ENCODE measurements at places on chromosomes 13 and 19.
A peak's percentile ranks its signal among the peaks of the same experiment; 100 is the strongest.

- DNase-seq: no peak
Observed at GRCh38 chr19:50005428-50005827, 19.7 kb downstream of the VRK3 start.

- no peak for DNase-seq
Observed at GRCh38 chr13:33033051-33033812, 17.0 kb downstream of the KL start.

DNA sequence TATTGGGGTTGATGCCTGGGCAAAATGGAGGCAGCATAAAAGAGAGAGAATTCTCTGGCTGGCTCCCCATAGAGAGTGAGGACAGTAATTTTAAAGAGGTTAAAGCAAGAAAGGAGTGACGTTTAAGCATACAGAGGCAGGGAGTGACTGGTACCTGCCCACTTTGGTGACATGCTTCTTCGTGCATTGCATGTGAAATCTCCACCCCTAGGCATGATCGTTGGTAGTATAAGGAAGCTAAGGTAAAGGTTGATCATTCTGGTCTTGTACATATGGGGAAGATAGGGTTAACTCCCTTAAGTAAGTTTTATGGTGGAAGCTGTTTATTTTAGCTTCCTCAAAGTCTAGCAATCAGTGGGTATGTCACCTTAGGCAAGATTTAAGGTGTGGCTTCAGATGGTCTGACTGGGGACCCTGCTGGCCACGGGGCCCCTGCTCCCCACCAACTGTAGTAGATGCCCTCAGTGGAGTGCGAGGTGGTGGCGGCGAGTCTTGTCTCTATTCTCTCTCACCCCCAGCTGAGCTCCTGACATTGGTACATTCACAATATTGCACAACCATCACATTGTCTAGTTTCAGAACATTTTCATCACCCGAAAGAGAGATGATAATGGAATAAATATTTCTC lies 797.5 kb upstream of the SPRY2 start:
- no peak for DNase-seq

DNA sequence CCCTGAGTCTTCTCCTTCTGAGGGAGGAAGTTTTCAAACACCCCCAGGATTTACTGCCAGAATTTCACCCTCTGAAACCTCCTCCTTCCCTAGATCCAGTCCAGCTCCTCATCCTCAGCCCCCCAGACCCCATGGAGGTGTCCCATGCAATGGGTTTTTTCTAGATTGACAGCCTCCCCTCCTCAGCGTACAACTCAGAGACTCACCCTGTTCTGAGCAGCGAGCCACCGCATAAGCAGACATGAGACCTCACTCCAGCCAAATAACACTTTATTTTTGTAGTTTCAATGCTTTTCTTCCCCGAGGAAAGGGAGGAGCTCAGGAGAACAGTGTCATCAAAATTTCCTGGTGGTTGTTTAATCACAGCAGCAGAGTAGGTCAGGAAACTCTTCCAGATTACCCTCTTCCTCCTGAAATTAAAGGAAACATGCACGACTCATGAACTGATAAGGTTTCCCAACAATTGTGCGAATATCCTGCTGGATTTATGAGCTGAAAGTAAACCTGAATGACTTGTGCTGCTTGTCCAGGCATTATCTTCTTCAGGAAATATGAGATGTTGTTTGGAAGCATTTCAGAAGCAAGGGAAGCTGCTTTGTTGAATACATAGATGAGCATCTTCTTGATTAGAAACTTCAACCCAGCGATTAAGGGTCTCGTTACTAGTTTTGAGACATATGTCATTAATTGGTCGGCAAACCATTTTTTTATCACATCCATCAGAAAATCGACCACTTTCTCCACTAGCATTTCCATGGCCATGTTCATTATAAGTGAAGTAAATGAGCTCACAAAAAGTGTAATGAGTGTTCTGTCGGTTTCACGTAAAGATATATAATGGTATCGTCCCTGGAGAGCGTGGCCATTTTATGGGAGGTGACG lies 36.2 kb downstream of the ERICH4 start:
- no peak for DNase-seq

- no peak for DNase-seq
Observed at GRCh38 chr19:52102782-52103181, 7.2 kb upstream of the ZNF841 start.

- no peak for DNase-seq
Observed at GRCh38 chr13:31418186-31418585, 218.4 kb downstream of the B3GLCT start.

DNA sequence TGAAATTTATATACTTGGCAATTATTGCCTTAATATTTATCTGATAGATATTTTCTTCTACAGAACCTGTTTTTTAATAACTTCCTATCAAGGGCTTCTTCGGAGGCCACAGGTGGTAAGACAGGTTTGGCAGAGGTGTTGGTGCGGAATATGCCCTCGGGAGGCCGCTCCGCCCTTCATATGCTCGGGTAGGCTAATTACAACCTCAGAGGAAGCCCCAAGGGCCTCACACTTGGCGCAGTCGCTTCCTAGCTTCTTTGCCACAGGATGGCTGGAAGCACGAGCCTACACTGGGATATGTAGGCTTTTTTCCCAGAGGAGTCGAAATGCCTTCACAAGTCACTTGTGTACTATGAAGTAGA lies 68.8 kb downstream of the LMO7 start:
- no peak for DNase-seq

GRCh38 chr13:114067886-114068651 lies 64.4 kb downstream of the RASA3 start:
- no peak for DNase-seq

DNA sequence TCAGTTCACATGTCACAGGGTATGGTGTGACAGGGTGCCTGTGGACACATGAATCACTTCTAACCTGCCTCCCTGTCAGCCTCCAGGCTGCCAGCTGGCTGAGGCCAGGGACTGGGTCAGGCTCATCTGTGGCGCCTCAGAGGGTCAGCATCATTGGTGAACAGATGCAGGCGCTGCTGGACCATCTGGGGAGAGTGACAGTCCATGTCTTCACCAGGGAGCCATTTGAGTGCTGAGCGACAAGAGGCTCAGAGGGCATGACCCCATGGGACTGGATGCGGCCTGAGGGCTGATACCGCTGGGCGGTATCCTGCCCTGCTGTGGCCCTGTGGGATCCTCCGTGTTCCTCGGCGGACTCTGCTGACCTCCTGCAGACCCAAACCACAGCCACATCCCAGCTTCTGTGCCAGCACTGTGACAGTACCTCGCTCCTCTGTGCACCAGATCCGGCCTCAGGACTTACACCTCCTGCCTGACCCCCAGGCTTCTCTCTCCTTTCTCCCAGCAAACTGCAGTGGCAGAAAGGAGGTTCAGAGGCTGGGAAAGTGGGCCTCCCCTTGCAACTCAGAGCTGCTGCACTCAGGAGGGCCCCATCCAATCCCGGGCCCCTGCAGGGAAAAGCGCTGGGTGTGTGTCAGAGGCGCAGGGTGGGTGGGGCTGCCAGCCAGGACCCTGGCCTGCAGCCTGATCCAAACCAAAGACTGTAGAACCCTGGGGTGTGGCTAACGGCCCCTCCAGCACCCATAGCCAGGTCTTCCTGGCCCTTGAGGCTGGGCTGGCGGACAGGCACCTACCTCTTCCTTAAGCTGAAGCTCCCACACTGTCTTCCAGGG lies 10.2 kb downstream of the ACTMAP start:
- DNase-seq: no peak

GRCh38 chr13:28753208-28753892 lies 34.6 kb upstream of the SLC46A3 start:
- DNase-seq: no peak

DNA sequence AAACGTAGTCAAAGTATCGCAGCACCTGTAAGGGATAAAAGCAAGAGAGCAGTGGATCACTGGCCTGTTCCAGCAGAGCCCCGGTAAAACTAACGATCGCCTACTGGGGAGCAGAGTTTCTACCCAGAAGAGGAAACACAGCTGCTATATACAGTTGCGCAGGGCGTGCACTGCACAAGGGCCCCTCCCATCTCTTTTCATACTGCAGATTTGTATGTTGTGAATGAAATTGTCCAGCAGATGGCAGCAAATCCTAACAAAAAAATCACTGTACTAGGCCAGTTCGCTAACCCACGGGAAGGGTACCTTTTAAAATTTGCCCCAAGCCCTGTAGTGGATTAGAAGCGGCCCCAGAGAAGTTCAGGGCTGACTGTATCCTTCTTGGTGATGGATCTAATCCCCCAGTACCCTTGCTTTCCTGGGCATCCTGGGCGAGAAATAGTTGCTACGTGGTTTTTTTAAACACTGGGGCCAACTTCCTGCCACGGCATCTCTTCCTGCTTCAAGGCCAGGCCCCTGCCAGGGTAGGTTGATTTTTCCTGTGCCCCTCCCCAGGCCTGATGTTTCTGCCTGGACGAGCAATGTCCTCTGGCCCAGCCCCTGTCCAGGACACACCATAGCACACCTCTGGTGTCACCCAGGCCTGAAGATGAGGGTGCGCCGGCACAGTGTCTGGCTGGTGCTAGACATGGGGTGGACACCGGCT lies 127.0 kb downstream of the IER2 start:
- DNase-seq: peak; percentile 32
